ENCODE measurements at places on chromosomes 4 and X.

DNA sequence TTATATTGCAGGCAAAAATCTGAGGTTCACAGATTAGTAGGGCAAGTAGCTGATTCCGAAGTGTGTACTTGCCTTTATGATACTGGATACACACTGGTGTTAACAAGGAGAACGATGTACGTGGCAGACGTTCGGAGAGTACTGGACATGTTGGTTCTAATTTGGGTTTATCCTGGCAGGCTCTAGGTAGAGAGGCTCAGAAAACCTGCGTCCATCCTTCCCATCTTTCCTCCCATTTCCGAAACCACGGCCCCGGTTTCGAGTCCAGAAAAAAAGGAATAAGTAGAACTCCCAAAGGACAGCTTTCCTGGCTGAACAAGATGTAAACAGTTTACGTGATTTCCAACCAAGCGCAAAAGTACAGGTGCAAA, 351 bp upstream of the SLC30A9 start:
- H3K4me1 ChIP-seq: peaks cover 24% of the 10 kb centered on the region
- DNase-seq: no peak
- H3K27me3 ChIP-seq: no peaks in the 10 kb centered on the region
- peaks cover 5% of the 10 kb centered on the region for H3K36me3 ChIP-seq
- H3K27ac ChIP-seq: peak overlapping the region; percentile 94
- peak overlapping the region; percentile 99 for H3K4me3 ChIP-seq

DNA sequence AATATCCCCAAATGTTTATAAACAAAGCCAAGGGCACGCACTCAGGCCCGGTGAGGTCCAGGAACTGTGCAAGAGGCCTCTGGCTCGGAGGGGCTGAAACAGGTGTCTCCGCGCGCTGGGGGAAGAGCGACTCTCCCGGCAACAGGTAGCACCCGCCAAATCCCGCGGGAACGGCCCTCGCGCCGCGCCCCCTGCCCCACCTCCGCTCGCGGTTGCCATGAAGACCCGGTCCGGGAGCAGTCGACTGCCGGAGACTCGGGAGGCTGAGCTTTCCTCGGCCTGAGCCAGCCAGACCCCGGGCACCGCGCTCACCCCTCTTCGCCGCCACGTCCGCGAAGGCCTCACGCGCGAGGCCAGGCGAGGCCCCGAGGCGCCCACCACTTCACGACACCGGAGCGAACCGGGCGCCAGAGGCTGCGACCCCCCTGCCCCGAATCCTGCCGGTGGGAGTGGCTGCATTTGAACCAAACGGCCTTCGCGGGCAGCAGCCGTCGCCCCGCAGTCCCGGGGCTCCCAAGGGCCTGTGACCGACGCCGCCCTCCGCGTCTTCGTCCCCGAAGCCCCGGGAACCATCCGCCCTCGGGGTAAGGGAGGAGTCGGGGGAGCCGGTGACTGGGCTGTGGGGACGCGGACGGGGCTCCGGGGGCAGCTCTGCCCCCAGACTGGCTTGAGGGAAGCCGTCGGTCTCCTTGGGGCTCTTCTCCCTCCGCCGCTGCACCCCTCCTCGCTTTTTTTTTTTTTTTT, at the start of gene NSUN7:
Gene NSUN7 (plus strand): TSS at position 239 of the 744 bp plus-strand sequence. CDS start 739 bp downstream, outside the sequence.
- H3K4me1 ChIP-seq: peaks cover 6% of the 10 kb centered on the region
- peaks cover 50% of the 10 kb centered on the region for H3K27me3 ChIP-seq
- DNase-seq: peak; percentile 77
- peaks cover 2% of the 10 kb centered on the region for H3K36me3 ChIP-seq
- no peak within 1 kb of the TSS for H3K27ac ChIP-seq

DNA sequence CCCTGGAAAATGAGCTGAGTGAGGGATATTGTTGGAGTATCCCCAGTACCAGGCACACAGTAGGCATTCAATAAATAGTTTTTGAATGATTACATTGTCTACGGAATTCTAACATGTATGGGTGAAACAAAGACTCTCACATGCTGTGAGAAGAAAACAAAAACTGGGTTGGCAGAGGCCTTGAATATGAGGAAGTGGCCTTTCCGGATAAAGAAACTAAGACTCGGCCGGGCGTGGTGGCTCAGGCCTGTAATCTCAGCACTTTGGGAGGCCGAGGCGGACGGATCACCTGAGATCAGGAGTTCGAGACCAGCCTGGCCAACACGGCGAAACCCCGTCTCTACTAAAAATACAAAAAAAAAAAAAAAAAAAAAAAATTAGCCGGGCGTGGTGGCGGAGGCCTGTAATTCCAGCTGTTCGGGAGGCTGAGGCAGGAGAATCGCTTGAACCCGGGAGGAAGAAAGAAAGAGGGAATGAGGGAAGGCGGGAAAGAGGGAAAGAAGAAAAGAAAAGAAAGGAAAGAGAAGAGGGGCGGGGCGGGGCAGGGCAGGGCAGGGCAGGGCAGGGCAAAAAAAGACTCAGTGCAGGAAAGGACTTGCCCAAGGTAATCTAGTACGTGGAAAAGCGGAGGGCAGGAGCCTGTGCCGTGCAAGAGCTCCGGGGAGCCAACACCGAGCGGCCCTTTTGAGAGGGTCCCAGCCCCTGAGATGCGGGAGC, 689 bp upstream of the TMA16 start:
- no peak for DNase-seq
- peaks cover 19% of the 10 kb centered on the region for H3K27me3 ChIP-seq
- peak overlapping the region; percentile 96 for H3K4me3 ChIP-seq
- H3K36me3 ChIP-seq: peaks cover 16% of the 10 kb centered on the region
- peaks cover 22% of the 10 kb centered on the region for H3K4me1 ChIP-seq

DNA sequence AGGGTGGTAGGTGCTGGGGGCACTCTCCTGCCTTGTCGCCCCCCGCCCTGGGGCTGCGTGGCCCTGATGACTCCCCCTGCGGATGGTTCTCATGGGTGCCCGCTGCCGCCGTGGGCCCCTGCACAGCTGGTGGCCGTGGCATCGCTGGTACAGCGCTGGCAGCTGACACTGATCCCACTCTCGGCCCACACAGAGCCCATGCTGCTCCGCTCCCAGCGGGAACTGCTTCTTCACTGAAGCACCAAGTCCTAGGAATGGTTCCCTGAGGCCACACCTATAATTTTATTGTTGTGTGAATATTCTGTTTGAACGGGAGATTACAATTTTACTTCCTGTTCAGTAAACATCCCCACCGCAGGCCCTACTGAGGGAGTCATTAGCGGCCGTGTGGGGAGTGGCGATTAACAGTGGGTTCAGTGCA, 138.6 kb upstream of the NKX1-1 start:
- DNase-seq: no peak
- H3K36me3 ChIP-seq: no peaks in the 10 kb centered on the region
- no peak overlapping the region for H3K4me3 ChIP-seq

- no peaks in the 10 kb centered on the region for H3K4me1 ChIP-seq
- H3K36me3 ChIP-seq: peaks cover 2% of the 10 kb centered on the region
- peak overlapping the region; percentile 63 for H3K4me3 ChIP-seq
- H3K27ac ChIP-seq: peak overlapping the region; percentile 45
- H3K27me3 ChIP-seq: no peaks in the 10 kb centered on the region
These were observed 222.4 kb downstream of the CRLF2 start for GRCh38 chrX:989959-990510.

DNA sequence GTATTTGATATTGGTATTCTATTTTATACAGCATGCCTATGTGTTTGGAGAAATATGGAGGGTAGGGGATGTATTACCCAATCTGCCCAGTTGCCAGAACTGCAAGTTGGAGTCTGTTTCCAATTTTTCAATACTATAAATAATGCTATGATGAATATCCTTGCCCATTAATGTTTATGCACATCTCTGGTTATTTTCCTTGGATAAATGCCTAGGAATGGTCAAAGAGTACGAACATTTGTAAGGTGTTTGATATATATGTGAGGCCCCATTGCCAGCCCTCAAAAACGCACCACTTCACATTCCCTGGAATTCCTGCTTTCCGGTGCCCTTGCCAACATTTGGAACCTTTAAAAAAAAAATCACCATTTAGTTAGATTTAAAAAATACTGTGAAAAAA, 34.3 kb downstream of the CLDN34 start:
- peaks cover 20% of the 10 kb centered on the region for H3K4me1 ChIP-seq
- no peaks in the 10 kb centered on the region for H3K27me3 ChIP-seq
- H3K27ac ChIP-seq: no peak overlapping the region
- DNase-seq: no peak

DNA sequence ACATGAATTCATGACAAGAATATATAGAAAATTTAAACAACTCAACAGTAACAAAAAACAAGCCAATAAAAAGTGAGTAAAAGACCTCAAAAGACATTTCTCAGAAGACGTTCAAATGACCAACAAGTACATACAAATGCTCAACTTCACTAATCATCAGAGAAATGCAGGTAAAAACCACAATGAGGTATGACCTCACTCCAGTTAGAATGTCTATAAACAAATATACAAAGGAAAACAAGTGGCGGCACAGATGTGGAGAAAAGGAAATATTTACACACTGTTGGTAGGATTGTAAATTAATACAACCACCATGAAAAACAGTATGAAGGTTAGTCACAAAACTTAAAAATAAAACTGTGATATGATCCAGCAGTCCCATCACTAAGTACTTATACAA, 1033.1 kb downstream of the RAPGEF2 start:
- H3K27ac ChIP-seq: no peak overlapping the region
- no peaks in the 10 kb centered on the region for H3K4me1 ChIP-seq
- DNase-seq: no peak

- H3K4me3 ChIP-seq: no peak overlapping the region
- peaks cover 13% of the 10 kb centered on the region for H3K4me1 ChIP-seq
- no peak overlapping the region for H3K27ac ChIP-seq
- H3K36me3 ChIP-seq: peaks cover 3% of the 10 kb centered on the region
- no peak for DNase-seq
These were observed 37.8 kb downstream of the CPLX1 start for GRCh38 chr4:788006-788635.

DNA sequence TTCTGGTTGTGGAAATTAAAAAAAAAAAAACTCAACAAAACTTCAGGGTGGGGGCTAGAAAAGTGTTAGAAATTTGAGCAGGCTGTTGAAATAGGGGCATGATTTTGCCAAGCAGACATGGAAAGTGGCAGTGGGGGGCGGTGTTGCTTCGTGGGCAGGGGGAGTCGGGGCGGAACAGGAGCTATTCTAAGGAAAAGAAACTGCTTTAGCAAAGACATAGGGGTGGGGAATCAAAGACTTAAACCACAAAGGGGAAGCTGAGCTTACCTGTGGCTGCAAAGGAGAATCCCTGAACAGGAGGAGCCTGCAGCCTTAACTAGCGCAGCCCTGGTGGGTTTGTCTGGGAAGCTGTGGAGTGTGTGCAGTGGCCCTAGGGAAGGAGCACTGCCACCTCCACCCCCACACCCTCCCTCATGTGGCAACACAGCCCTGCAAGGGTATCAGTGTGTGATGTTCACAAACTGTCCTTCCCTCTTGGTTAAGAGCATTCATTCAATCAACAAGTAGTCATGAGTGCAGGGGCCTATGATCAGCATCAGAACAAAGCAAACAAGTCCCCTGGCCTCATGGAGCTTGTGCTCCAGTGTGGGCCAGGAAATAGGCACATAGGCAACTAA, 20.5 kb downstream of the SEL1L3 start:
- DNase-seq: peak; percentile 81
- no peaks in the 10 kb centered on the region for H3K27me3 ChIP-seq
- H3K4me3 ChIP-seq: peak overlapping the region; percentile 47

- no peak for DNase-seq
- peaks cover 9% of the 10 kb centered on the region for H3K4me1 ChIP-seq
These were observed 271.8 kb downstream of the FBXW7 start for GRCh38 chr4:152264106-152264505.

- peaks cover 39% of the 10 kb centered on the region for H3K4me1 ChIP-seq
- H3K27me3 ChIP-seq: no peaks in the 10 kb centered on the region
- H3K4me3 ChIP-seq: no peak overlapping the region
- DNase-seq: no peak
- peak overlapping the region; percentile 59 for H3K27ac ChIP-seq
- H3K36me3 ChIP-seq: peaks cover under 1% of the 10 kb centered on the region
These were observed 6.8 kb downstream of the IL9R start for GRCh38 chrX:156004256-156004655.

DNA sequence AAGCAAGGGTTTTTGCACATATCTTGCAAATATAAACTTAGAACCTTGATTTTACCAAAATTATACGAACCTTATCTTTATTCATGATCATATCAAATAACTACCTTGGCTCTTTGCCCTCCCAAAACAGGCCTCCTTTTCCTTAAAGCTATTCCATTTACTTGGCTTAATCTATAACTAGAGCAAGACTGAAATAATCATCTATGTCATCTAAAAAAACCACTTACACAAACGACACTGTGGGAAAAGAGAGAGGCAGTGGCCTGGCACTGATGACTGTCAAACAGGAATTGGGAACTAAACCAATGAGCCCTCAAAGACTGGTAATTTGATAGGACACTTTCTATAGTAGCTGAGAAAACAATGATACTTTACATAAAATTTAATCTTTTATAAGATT, 11.7 kb upstream of the PTPN13 start:
- H3K4me1 ChIP-seq: peaks cover 2% of the 10 kb centered on the region
- no peak for DNase-seq
- no peak overlapping the region for H3K4me3 ChIP-seq
- no peaks in the 10 kb centered on the region for H3K36me3 ChIP-seq
- peaks cover 25% of the 10 kb centered on the region for H3K27me3 ChIP-seq

DNA sequence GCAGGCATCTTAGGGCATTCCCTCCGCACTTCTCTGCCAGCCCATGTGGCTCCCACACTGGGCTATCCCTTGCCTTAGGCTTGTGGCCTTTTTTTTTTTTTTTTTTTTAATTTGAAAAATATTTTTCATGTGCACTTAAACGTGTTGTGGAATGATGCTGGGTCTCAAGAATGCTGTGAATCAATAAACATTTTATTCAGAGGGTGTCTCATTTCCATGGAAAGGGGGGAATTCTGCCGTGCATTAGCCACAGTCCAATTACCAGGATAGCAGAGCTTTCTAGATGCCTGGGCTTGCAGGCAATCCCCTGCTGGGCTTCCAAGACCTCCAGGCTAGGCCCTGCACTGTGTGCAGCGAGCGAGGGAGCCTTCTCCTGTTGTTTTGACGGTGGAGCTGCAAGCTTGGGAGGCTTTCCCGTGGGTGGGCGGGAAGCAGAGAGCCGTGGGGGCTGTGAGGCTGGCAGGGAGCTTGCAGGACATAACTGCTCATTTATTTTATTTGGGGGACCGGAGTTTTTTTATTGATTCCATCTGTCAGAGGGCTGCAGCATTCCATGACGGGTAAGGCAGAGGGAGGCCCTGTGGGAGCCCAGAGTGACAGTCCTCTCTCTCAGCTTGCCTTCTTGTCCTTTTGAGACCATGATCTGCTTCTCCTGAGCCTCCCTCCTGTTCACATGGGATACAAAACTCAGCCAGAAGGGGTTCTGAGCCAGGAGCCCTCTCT, 2.6 kb upstream of the CPZ start:
- H3K27me3 ChIP-seq: peaks cover 21% of the 10 kb centered on the region
- no peak for DNase-seq
- H3K4me1 ChIP-seq: no peaks in the 10 kb centered on the region
- H3K4me3 ChIP-seq: no peak overlapping the region

DNA sequence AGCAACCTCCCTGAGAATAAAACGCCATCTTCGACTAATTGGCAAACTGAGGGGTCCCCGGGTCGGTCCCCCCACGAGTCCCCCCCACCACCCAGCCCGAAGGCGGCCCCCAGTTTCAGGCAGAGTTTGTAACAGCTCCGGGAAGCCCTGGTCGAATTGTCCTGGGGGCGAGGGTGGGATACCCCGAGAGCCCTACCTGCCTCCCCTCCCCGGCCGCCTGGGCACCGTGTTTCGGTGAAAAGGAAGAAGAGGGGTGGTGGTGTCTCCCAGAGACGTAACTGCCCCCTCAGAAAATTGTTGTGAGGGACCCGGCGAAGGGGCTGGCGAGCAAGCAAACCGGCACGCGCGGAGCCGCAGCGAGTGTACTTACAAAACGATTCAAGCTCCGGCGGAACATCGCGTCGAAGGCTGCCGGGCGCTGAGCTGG, 1.2 kb downstream of the ATP11C start:
- DNase-seq: no peak
- H3K27ac ChIP-seq: peak overlapping the region; percentile 75
- peaks cover 17% of the 10 kb centered on the region for H3K4me1 ChIP-seq
- H3K36me3 ChIP-seq: peaks cover 2% of the 10 kb centered on the region
- no peaks in the 10 kb centered on the region for H3K27me3 ChIP-seq
